Lower lobe of right lung (tissue), 2 donors: ENCODE measurements at places on chromosomes 3 and 15.

GRCh38 chr3:124078953-124079911, 87.3 kb upstream of the ROPN1 start:
- no peak for DNase-seq

GRCh38 chr3:76065964-76066363, 280.6 kb upstream of the ZNF717 start:
- no peak for DNase-seq

- DNase-seq = no peak
Observed at GRCh38 chr3:64360280-64360679, 135.0 kb upstream of the PRICKLE2 start.

DNA sequence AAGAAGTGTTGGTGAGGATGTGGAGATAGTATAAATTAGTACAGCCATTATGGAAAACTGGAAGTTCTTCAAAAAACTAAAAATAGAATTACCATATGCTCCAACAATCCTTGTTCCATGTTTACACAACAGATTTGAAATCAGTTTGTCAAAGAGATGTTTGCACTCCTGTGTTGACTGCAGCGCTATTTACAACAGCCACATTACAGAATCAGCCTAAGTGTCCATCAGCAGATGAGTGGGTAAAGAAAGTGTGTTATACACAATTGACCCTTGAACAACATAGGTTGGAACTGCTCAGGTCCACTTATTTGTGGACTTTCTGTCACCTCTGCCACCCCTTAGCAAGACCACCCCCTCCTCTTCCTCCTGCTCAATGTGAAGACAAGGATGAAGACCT, 34.7 kb downstream of the LMLN start:
- DNase-seq = no peak

GRCh38 chr3:36305929-36306520, 74.3 kb upstream of the STAC start:
- no peak for DNase-seq

DNA sequence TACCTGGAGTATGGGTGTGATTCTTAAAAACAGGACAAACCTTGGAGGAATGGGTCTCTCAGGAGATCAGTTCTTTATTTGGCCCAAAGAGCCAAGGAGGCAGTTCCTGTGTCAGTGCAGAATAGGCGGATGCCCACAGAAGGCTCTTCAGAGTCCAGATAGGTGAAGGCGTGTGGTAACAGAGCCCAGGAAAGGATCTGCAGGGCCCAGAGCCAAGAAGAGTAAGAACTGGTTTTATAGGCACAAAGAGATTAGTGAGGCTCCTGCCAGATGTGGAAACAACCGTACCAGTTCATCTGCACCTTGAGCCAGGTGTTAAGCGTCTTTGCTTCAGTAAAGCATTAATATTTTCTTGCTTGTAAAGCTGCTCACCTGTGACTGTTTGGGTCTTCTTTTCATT, 140.1 kb upstream of the BFSP2 start:
- no peak for DNase-seq

GRCh38 chr3:23644676-23645075, 161.1 kb upstream of the UBE2E1 start:
- DNase-seq = no peak

DNA sequence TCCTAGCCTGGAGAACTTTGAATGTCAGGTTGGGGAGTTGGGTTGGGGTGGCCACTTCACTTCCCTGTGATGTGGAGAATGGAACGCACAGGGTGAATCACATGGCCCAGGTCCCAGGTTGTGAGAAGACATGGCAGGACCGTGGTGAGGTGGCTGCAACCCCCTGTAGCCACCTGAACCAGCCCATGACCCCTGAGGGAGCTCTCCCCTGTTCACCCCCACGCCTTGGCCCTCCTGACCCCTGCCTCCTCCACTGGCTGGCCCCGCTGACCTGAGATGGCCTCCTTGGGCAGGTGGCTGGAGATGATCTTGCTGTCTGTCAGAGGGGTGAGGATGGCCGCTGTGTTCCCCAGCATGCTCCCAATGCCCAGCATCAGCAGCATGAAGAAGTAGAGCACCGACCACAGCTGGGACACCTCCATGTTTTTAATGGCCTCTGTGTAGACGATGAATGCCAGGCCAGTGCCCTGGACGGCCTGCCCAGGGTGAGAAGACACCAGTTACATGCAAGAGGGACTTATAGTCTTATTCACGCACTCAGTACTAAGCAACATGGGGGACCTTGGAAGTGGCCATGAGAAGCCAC, 31.0 kb downstream of the SLC6A20 start:
- no peak for DNase-seq

- DNase-seq = no peak
Observed at GRCh38 chr15:73397461-73397860, 28.7 kb upstream of the HCN4 start.

DNA sequence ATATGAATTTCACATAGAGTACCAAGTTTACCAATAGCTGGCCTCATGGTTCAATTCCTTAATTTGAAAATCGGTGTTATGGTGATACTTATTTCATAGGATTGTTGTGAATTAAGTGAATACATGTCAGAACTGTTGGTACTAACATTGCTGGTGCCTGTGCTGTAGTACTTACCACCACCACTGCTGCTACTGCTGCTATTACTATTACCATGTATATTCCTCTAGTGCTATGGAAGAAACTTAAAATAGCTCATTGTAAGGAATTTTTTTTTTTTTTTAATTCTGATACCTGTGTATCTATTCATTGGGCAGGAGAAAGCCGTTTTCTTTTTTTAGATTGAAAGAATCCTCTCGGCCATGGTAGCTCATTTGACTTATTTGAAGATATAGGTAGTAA, 3.6 kb downstream of the FYTTD1 start:
- no peak for DNase-seq

DNA sequence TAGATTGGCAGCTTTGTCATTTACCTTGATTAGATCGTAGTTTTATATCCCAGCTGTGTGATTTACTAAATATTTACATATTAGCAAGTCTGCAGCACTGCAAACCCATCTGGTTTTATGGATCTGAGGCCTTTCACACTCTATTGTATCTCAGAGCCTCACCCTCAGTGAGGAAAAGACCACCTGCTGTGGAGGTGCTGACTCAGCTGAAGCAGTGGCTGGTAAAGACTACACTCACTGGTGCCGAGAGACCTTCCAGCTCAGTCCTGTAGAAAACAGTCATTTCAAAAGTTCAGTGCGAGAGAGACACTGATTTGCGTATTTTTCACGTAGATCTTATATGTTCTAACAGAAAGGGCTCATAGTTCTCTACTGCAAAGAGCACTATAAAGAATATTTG, 307.8 kb upstream of the TPM1 start:
- no peak for DNase-seq

DNA sequence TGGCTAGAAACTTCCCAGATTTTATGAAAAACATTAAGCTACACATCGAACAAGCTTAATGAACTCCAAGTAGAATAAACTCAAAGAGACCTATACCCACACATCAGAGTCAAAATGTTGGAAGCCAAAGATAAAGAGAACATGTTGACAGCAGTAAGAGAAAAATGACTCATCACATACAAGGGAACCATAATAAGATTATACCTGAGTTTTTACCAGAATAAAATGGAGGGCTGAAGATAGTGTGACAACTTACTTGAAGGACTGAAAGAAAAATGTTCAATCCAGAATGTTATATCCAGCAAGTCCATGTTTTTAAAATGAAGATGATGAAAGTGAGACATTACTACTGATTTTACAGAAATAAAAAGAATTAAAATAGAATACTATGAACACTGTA, 22.8 kb downstream of the MYL3 start:
- no peak for DNase-seq

- peak; percentile 56 for DNase-seq
Observed at GRCh38 chr15:65981837-65982626, 112.7 kb downstream of the RAB11A start.

DNA sequence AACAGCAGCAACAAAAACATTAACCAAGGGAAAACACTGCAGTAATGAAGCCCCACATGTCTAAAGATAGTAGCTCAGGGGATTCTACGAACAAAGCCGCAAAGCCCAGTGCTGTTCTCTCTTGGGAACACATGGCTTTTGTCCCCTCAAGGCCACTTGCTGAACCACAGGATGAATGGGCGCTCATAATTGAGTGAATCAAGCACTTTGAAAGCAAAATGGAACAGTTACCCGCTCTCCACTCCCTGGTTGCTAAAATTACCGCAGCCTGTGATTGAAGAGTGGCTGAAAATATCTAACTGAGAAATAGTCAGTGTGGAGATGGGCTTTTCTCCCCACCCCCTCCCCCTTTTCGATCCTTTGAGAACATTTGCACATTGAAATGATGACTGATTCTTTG, 39.6 kb downstream of the RASGRF1 start:
- no peak for DNase-seq

- no peak for DNase-seq
Observed at GRCh38 chr3:24709956-24710355, 215.3 kb upstream of the THRB start.

DNA sequence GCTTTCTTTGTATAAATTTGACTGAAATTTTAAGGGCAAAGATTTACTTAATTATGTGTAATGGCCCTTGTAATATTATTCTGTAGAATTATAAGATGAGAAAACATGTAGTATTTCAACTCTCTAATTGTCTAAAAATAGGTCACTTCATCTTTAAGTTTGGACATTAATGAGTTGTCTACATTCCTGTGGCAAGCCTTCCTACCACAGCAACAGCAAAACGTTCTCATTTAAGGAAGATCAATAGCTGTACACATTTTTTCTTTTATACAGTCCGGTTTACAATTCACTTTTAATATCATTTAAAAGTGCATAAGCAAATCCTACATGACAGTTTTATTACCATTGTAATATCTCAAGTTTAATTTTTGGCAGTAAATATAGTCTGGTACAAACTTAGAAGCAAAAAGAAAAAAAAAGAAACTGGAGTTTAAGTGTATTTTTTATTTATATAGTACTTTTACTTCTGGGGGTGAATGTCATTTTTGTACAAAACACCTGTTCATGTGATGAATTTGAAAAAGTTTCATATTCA, 501.8 kb downstream of the ZPLD1 start:
- DNase-seq = no peak
